ENCODE measurements at places on chromosomes 13 and 19.

- peak; percentile 53 for DNase-seq
Measured at GRCh38 chr19:13844130-13844631, 32.8 kb upstream of the NANOS3 start.

- peak; percentile 90 for DNase-seq
Measured at GRCh38 chr19:42433503-42434260, 6.5 kb upstream of the LIPE start.

GRCh38 chr19:44611812-44612295, 1.5 kb upstream of the IGSF23 start:
- DNase-seq = no peak

DNA sequence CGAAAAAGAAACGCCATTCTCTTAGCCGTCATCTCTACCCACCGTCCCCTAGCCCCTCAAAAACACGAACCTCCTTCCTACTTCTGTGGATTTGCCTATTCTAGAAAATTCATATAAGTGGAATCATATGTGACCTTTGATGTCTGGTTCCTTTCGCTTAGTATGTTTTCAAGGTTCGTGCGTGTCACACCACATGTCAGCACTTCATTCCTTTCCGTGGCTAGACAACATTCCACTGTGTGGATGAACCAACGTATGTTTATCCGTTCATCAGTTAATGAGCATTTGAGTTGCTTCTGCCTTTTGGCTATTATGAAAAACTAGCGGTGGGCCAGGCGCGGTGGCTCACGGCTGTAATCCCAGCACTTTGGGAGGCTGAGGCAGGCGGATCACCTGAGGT, 14.0 kb upstream of the PPP1R12C start:
- DNase-seq = no peak

- peak; percentile 80 for DNase-seq
Measured at GRCh38 chr19:18202778-18203407, 949 bp downstream of the RAB3A start.

DNA sequence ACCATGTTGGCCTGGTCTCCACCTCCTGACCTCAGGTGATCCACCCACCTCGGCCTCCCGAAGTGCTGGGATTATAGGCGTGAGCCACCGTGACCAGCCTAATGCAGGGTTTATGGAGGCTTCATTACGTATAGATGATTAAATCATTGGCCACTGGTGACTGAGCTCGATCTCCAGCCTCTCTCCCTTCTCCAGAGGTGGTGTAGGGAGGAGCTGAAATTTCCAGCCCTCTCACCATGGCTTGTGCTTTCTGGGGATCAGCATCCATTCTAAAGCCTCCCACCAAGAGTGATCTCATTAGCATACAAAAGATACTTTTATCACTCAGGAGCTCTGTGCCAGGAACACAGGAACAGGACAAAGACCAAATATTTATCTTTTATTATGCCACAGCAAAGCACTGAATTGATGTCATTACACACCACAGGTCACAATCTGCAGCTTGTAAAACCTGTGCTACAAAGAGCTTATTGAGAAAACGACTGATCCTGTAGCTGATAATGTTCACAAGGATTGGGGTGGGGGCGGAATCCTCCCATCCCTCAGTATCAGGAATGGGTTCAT, 32.4 kb downstream of the RHPN2 start:
- DNase-seq = no peak

DNA sequence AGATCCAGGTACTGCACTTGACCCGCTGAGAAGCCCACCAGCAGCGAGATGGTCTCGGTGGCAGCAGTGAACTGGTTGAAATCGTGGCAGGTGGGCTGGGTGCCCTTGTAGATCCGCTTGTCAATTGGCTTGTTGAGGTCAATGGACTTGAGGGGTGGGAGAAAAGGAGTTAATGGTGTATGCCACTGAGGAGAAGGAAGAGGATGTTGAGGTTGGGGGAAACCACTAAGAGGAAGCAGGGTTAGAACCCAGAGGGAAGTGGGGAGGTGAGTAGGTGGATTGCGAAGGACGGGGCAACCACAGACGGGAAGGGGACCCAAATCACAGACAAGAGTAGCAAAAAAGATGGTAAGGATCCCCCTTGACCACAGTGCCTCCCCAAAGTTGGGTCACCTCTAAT, 1.7 kb downstream of the DMWD start:
- no peak for DNase-seq

- DNase-seq = peak; percentile 74
Measured at GRCh38 chr19:48511321-48511731, 309 bp downstream of the LMTK3 start.

DNA sequence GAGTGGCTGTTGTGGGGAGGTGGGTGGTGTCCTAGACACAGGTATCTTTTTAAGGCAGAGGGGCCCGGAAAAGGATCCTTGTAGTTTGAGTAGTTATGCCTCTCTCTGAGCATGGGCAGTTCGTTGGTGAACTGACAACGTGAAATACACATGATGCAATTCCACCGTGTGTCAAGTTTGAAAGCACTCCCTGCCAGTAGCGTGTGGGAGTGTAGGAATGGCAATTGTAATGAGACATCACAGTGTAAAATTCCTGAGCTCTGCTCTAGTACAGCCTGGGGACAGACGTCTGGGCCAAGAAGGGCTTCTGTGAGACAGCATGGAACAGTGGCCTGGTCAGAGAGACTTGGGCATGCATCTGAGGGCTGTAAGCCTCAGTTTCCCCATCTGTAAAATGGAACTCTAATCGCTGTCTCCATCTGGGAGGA, 10.4 kb upstream of the ASF1B start:
- no peak for DNase-seq

DNA sequence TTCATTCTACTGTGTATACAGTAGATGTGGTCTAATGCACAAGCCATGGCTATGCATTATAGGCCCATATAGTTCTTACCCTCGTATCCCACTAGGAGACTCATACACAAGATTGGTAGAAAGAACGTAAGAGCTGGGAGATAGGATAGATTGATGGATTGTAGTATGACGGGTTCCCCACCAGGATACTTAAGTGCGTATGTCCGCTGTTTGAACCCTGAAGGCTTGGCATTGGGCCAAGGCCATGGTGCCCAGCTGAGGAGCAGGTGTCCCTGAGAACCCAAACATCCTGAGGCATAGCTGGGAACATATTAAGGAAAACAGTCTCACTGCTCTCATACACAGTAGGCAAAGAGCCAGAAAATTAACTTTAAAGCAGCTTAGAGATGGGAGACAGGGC, 617.5 kb upstream of the KLF12 start:
- DNase-seq = no peak

GRCh38 chr19:49390929-49391359, 2.9 kb downstream of the KASH5 start:
- no peak for DNase-seq

DNA sequence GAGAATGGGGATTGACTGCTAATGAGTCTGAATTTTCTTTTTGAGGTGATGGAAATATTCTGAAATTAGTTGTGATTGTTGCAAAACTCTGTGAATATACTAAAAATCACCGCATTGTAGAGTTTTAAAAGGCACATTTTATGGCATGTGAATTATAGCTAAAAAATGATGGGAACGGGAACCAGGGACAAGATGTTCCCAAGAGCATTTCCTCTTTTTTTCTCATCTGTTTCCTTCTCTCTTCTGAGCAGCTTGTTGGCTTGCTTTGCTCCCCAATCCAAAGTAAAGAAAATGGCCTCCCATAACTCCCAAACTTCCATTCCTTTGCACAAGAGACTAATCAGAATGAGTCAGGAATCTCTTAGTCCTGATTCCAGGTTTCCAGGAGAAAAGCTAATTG, 459.2 kb downstream of the TSHZ3 start:
- DNase-seq = no peak

- DNase-seq = peak; percentile 96
Measured at GRCh38 chr19:45770192-45771101, 1.4 kb upstream of the SIX5 start.

GRCh38 chr13:42946927-42947326, 45.1 kb downstream of the EPSTI1 start:
- DNase-seq = no peak

DNA sequence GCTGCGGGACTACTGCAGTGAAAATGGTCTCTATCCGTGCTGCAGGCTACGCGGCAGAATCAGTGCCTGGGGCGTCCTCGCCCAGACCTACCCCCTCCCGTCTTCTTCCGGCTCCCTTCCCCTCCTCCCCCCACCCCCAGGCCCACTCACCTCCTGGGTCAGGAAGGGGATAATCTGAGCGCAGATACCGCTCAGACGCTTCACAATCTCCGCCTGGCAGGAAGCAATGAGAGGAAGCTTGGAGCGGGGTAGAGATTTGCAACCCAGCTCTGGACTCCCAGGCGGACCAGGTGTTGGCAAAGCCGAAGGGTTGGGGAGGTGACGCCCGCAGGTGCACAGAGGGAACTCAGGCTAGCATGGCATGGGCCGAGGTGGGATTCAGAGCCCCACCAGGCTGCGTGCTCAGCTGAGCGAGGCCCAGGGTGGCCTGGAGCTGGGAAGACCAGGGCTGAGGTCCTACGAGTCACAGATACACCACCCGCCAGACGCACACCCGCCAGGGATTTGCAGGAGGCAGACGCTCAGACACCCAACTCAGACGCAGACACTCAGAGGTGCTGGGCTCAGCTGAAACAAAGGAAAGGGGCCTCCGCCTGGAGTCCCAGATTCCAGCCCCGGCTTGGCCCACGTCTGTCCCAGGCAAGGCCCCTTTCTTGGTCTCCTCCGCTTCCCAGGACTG, 4.1 kb downstream of the TLE2 start:
- no peak for DNase-seq

GRCh38 chr19:45455707-45456499, 11.9 kb upstream of the FOSB start:
- no peak for DNase-seq

DNA sequence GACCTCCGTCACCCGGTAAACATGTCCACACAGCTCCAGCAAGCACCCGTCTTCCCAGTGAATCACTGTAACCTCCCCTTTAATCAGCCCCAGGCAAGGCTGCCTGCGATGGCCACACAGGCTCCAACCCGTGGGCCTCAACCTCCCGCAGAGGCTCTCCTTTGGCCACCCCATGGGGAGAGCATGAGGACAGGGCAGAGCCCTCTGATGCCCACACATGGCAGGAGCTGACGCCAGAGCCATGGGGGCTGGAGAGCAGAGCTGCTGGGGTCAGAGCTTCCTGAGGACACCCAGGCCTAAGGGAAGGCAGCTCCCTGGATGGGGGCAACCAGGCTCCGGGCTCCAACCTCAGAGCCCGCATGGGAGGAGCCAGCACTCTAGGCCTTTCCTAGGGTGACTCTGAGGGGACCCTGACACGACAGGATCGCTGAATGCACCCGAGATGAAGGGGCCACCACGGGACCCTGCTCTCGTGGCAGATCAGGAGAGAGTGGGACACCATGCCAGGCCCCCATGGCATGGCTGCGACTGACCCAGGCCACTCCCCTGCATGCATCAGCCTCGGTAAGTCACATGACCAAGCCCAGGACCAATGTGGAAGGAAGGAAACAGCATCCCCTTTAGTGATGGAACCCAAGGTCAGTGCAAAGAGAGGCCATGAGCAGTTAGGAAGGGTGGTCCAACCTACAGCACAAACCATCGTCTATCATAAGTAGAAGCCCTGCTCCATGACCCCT, 9.0 kb upstream of the CEACAM5 start:
- DNase-seq = no peak

GRCh38 chr13:25649001-25649633, 277.3 kb downstream of the ATP8A2 start:
- no peak for DNase-seq

- no peak for DNase-seq
Measured at GRCh38 chr13:21691500-21691899, 20.6 kb downstream of the FGF9 start.

DNA sequence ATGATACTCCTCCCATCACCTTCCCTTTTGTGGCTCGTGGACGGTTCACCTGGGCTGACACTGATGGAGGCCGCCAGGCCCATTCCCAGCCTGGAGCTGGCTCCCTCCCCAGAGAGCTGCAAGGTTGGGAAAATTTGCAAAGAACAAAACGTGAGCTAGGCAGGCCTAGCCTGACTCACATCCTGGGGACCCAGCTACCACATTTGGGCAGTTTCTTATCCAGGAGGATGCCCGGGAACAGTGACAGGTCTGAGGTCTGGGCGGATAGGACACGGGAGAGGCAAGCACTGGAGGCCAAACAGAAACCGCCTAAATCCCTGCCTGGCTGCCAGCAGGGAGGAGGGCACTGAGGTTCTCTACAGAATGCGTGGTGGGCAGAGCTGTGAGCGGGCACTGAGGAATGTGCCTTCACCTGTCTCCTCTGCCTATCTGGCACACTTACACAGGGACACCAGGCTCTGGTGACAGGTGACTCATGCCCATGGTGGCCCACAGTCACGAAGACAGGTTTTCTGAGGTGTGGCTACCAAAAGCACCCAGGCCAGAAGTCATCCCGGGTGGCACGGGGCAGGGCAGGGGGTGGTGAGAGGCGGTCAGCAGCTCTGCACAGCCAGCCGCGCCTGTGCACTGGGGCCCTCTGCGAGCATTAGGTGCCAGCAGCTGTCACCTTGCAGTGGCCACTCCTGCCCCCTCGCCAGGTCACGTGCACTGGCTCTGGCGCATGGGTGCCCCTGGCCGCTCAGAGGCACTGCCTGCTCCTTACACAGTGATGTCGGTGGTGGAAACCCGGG, 23.2 kb downstream of the SH3GL1 start:
- no peak for DNase-seq

- DNase-seq = no peak
Measured at GRCh38 chr13:106691861-106692260, 123.9 kb upstream of the ARGLU1 start.

DNA sequence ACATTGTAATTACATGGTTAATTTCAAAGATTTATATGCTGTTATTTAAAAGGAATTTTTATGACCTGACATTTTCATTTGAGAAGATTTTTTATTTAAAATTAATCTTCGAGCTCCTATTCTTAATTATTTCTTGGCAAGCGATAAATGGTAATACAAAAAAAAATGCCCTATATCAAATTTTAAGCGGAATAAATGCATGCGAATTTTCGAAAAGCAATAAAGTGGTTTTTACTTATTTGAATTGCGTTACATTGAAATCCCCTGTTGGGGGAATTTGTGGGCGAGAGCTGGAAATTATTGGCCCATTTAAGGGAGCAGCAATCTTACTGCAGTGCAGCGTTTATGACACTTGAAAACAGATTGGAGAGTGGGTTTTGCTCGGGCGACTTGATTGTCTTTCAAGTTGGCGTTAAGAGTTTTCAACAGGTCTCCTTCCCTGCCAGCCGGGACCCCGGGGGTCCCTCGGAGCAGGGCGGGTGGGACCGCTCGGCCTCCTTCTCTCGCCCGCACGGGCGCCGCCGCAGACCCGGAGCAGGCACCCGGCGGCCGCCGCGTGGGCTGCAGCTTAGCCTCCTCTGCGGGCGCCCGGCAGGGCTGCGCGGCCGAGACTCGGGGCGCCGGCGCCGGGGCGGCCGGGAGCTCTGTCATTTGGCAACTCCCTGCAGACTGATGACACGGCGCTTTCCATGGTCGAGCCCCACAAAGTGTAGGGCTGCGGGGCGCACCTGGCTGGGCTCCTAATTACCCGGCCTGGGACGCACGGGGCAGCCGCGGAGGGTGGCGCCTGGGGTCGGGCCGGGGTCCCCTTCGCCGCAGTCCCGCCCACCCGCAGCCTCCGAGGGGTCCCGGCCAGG, 255.1 kb upstream of the SOX21 start:
- DNase-seq = peak; percentile 81

DNA sequence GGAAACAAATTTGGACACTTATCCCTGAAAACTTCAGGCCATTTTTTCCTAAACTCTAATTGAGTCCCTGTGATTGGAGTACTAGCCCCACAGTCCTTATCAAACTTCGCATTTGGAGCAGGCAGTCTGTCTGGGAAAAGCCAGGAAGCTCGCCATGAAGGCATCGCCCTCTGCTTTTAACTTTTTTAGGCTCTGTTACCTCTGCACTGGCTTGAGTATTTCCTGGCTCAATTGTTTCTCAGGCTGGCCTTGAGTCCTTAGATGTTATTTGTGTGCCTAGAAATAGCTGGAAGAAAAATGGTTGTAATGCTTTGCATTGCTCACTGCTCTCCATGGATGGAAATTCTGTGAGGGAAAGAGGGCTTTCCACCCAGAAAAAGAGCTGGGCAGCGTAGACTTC, 24.2 kb downstream of the ACTN4 start:
- DNase-seq = no peak

All from H1 (cell line).